ENCODE measurements at places on chromosomes 16 and 17.

DNA sequence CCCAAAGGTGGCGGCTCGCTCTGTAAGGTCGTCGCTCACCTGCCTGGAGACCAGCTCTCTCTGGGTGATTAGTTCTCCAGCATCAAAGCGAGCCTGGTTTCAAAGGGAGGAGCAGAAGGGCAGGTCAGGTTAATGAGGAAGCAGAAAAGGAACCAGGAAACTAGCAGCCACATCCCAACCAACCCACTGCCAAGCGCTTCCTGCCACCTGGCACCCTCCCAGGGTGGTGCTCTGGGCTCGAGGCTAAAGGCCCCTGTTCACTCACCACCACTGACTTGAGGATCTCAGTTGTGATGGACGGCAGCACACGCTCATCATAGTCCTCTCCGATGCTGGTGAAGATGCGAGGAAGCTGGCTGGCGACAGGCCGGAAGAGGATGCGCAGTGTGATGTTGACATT is 5.6 kb downstream of the PHB1 start:
- no peak for DNase-seq

DNA sequence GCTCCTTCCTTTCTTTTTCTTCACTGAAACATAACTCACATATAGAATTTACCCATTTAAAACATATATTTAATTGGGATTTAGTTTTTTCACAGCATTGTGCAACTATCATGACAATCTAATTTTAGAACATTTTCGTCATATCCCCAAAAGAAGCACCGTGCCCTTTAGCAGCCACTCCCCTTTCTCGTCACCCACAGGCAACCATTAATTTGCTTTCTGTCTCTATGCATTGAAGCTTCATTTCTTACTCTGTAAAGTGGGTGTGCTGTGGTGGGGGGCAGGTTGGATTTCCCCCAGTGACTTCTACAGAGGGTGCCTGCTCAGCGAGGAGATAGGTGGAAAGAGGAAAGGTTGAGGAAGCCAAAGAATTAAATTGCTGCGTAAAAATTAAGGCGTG is 35.8 kb downstream of the MRC2 start:
- no peak for DNase-seq

DNA sequence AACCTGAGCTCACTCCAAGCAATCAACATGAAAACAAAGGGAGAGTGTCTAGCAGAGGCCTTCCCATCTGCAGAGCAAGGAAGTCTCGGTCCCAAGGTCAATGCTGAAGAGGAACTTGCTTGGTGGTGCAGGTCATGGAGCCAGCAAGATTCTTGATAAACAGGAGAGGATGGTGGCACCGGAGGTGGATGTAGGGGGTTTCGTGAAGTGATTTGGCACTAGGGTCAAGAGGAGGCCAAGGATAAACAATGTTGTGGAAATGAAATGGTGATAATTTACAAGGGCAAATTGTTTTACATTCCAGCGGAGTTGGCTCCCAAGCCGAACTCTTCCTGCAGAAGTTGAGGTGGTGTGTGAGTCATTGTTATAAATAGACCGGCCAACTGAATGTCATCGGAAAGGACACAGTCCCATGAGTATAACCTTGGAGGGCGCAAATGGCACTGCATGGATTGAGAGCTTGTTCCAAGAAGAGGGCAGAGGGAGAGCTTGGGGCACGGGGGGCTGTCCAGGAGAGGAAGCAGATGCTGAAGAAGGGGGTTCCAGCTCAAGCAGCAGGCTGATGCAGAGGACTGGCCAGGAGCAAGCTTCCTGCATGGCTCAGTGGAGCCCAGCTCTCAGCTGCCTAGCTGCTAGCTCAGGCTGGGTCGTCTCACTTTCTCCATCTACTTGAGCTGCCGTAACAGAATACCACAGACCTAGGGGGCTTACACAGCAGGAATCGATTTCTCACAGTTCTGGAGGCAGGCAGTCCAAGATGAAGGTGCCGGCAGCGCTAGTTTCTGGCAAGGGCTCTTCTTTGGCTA is 136.6 kb downstream of the COPRS start:
- no peak for DNase-seq

DNA sequence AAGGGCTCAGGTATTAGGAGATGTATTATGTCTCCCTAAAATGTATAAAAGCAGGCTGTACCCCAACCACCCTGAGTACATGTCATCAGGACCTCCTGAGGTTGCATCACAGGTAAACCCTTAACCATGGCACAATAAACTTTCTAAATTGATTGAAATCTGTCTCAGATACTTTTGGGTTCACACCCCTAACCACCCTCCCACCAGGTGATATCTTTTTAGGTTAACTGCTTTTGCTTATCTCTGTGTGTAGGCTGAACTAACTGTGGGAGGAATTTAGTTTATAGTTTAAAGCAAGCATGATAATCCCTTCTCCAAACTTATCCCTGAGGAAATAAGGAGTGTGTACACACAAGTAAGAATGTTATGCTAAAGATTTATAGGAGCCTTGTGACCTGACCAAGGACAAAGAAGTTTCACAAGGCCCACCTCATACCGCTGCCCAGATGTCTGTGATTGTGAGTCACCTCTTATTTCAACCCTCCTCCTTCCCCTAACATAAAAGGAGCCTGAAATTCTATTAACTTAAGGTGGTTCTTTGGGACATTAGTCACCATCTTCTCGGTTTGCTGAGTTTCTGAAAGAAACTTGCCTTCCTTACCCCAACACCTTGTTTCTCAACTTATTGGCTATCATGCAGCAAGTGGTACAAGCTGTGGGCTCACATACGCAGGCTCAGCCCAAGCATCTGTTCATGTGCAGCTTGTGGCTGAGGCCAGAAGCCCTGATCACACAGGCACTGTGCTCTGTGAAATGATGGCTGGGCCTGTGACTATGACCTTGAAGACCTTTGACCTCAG is 11.3 kb downstream of the PRSS22 start:
- no peak for DNase-seq

- DNase-seq = no peak
Observed at GRCh38 chr17:56623383-56623782, 29.9 kb downstream of the NOG start.
